Anterior cingulate cortex (tissue), 58 donors: ENCODE measurements at places on chromosomes 7 and 10.

DNA sequence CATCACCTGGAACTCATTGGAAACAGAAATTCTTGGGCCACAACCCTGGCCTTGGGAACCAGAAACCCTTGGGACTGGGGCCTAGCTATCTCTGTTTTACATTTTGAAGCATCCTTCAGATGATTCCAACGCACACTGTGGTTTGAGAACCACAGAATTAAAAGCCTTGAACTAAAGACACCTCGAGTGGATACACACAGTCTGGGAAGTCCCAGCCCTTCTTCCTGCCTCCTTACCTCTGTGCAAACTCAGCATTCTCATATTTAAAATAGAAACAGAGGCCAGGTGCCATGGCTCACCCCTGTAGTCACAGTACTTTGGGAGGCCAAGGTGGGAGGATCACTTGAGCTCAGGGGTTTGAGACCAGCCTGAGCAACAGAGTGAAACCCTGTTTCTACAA is 12.9 kb downstream of the NPFFR1 start:
- DNase-seq: no peak

GRCh38 chr7:36346260-36346831 is 43.3 kb upstream of the ANLN start:
- no peak for DNase-seq

DNA sequence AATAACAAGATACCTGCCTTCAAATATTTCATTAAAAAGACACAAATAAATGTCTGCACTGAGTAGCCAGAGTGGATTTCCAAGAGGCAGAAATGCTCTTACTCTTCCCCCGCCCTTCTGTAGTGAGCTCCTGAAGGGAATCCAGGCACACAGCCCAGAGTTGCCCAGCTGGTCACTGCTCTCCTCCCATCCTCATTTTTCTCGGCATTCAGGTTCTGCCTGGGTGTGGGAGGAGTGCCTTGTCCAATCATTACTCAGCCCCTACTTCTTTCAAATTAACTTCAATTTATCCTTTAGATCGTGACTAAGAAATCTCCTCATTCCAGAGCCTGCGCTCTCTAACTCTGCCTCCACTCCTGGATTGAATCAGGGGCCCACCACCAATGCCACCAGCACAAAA is 12.2 kb downstream of the CCDC6 start:
- peak; percentile 56 for DNase-seq

- no peak for DNase-seq
Observed at GRCh38 chr10:121594076-121594475, 4.2 kb downstream of the FGFR2 start.

DNA sequence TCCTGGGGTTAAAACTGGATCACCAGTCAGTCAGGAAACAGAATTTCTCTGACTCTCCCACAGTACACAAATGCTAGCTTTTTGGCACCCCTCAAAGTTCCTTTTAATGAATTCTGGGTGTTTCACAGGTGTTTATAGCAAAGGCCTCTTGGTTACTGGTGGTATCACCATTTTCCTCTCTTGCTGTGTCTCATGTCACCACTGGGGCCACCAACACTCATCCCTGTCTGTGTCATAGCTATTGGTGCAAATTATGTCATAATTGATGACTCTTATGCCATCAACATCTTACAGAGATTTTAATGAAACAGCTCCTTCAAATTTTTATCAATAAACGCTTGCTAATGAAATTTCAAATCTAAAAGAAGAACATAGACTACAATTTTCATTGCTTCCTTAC is 27.7 kb upstream of the OSBPL3 start:
- no peak for DNase-seq

DNA sequence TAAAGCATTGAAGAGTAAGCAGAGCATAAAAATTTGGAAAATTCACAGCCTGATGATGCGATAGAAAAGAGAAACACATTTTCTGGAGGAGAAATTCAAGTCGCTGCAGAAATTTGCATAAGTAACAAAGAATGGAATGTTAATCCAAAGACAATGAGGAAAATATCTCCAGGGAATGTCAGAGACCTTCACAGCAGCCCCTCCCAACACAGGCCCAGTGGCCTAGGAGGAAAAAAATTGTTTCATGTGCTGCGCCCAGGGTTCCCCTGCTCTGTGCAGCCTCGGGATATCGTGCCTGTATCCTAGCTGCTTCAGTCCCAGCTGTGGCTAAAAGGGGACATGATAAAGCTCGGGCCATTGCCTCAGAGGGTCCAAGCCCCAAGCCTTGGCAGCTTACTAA is 206.8 kb downstream of the TPK1 start:
- no peak for DNase-seq

DNA sequence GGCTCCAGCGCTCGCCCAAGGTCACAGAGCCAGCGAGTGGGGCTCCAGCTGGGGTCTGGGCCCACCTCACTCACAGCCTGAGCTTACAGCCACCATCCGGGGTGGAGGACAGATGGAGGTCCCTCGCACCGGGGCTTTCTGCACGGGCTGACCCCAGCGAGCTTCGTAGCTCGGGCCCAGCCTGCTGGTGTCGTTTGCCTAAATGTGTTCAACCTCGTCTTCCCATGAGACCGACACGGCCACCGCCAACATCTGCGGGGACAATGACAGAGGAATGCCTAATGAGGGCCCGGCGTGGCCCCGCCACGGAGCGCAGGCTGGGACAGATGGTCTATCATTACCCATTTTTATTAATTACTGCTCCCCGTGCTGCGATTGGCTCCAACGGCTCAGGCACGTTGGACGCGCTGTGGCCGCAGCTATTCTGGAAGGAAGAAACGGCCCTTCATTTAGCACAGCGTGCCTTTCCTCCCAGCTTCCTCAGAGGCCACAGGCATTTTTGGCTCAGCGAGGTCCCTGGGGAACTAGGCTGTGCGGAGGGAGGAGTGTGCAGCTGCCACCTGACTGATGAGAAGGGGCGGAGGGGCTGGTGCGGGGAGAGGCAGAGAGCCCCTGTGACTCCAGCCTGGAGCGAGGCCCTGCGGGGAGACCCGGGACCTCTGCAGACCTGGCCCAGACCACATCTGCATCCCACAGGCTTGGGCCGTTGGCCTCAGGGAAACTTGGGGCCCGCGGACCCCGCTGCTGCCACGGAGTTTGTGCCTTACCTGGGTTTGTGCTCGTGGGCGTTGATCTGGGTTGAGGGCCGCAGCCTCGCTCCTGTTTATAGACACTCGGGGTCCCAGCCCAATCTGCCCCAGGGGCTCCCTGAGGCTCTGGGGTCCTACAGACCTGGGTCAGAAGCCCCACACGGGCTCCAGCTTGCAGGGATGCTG is 22.9 kb upstream of the ELFN1 start:
- DNase-seq: no peak

DNA sequence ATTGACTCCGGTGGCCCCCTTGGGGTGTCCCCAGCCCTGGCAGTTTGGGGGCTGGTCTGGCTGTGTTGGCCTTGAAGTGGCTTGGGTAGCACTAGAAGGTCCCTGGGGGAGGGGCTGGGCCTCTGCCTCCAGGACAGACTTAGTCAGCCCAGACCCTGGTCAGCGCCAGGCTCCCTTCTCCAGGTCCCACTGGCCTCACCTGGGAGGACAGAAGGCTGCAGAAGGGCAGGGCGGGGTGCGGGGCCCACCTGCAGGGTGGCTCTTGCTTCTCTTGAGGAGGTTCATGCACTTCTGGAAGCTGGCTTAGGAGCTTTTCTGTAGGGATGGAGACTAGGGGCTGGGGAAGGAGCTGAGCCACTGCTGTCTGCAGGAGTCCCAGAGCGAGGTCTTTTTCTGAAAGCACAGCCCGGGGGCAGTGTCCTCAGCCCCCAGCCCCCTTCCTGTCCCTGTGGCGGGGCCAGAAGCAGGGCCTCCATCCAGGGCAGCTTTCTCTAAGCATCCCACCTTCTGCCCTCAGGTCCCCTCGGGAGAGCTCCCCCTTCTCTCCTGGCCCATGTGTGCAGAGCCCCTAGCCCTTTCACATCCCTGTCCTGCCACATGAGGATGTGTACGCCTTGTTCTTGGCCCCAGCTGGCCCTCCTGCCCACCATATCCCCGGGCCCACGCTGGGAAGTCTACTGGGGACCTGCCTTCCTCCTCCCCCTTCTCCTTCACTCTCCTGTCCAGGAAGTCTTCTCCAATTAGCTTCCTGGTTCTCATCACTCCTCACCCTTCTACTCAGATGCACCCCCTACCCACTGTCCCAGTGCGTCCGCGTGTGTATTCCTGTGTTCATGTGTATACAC is 11.0 kb downstream of the TBATA start:
- DNase-seq: no peak

- no peak for DNase-seq
Observed at GRCh38 chr7:74290981-74291441, 1.8 kb downstream of the CLIP2 start.

DNA sequence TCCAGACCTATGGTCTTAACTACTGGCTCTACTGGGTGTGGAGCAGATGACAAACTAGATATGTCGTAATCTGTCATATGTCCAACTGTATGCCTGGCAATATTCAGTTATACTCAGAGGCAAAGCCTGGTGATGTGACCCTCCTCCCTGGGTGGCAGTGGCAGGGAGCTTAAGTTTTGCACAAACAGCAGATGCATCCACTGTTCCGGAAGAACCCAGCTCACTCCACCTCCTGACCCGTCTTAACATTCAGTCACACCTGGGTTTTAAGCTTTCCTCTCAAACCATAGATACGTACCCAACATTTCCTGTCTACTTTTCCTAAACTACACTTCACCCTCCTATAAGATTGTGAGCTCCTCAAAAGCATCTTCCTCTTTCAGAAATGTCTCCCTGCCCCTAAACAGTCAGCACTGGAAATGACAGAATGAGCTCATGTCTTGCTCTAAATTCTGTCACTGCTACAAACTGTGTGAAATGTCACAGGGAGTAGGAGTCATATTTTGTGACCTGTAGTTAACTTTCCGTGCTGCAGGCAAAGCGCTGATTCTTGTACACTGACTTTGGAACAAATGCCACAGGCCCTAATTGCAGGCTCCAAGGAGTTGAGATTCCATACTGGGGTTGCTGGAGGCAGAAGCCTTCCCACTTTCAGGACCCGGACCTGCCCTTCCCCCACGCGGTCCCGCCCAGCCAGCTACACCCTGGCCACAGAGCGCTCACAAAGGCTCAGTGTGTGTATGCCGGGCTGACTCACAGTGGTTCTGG is 23.9 kb downstream of the SCD start:
- peak; percentile 55 for DNase-seq

DNA sequence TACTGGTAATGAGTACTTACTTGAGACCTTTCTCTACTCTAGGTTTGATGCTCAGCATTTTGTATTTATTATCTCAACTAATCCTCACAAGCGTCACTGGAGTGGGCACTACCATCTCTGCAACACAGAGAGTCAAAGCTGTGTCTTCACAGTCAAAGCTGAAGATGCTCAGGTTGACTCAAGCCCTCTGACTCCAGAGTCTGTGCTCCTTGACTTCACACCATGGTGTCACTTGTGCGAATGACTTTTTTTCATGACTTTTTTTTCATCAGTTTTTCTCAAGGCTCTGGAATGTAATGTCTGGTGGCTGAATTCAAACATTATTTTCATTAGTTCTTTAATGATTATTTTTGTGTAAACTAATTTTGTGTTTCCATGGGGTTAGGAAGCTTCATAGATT is 30.4 kb upstream of the TARP start:
- no peak for DNase-seq

DNA sequence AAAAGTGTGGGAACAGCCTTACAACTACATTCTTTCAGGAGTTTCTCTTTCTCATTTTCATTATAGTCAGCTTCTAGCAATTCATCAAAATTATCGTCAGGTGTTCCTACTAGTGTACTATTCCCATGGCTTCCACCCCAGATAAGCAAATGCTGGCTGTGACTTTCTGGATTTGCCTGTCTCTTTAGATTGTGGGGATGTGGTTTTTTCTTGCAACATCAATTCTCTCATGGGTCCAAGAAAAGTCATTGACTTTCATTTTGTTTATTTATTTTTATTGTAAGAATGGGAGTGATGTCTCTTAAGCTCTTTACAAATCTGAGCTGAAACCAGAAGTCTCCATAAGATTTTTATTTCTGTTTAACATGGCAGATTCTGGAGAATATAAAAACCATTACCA is 349.7 kb upstream of the SEMA3C start:
- no peak for DNase-seq

GRCh38 chr7:84177758-84178412 is 16.7 kb downstream of the SEMA3A start:
- no peak for DNase-seq

DNA sequence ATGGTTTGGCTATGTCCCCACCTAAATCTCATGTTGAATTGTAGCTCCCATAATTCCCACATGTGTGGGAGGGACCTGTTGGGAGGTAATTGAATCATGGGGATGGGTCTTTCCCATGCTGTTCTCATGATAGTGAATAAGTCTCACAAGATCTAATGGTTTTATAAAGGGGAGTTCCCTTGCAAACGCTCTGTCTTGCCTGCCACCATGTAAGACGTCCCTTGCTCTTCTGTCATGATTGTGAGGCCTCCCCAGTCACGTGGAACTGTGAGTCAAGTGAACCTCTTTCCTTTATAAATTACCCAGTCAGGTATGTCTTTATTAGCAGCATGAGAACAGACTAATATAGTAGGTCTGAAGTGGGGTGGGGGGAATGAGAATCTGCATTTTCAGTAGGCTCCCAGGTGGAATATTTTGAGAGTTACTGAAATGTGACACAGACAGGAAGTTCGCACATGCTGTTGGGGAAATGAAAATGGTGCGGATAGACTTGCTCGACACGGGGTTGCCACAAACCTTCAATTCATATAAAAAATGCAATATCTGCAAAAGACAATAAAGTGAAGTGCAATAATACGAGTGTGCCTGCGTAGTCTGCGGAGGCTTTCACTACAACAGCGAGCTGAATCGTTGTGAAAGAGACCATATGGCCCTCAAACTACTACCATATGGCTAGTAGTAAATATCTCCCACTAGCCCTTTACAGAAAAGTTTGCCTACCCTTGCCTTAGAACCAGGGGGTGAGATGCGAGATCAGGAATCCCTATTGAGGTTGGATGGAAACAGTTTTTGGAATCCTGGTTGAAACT is 166.1 kb downstream of the GRK5 start:
- DNase-seq: no peak

DNA sequence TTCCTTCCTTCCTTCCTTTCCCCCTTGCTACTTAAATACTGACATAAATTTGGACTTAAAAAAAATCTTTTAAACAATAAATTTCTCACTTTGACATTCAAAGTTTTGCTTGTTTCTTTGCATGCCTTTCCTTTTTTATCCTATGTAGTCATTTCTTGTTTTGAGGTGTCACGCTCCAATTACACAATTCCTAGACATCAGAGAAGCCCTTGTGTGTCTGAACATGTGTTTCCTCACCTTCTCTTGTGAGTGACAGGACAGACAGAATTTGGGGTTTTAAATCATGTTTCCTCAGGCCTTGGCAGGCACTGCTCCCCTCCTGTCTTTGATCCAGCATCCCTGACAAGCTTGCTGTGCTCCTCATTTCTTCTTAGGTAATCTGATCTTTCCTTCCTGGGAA is 91.3 kb downstream of the CYTH3 start:
- no peak for DNase-seq

- DNase-seq: no peak
Observed at GRCh38 chr10:3654980-3655379, 130.0 kb downstream of the KLF6 start.

GRCh38 chr10:112456533-112456932 is 9.5 kb downstream of the VTI1A start:
- DNase-seq: no peak

- DNase-seq: no peak
Observed at GRCh38 chr7:55110282-55110992, 91.6 kb downstream of the EGFR start.

- DNase-seq: no peak
Observed at GRCh38 chr10:23384364-23384763, 39.8 kb upstream of the C10orf67 start.

- no peak for DNase-seq
Observed at GRCh38 chr10:37640301-37640700, 217.1 kb downstream of the ZNF248 start.

- no peak for DNase-seq
Observed at GRCh38 chr7:158550394-158550700, 37.3 kb downstream of the PTPRN2 start.
